ENCODE measurements at places on chromosomes 6 and 20.

DNA sequence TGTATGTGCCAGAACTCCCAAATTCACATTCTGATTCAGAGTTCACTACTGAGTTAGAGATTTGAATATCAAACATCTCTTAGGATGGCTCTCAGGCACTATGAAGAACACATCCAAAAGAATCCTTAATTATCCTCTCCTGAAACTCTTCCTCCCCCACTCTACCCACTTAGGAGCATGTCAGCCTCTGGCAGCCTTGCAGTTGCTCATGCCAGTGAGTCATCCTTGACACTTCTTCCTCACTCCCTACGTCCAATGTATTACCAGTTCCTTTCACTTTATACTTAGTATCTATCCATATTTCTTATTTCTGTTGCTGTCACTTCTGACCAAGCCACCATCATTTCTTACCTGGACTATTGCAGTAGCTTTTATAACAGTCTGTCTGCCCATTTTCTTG is 192.0 kb upstream of the IMPG1 start:
- no peak for DNase-seq

DNA sequence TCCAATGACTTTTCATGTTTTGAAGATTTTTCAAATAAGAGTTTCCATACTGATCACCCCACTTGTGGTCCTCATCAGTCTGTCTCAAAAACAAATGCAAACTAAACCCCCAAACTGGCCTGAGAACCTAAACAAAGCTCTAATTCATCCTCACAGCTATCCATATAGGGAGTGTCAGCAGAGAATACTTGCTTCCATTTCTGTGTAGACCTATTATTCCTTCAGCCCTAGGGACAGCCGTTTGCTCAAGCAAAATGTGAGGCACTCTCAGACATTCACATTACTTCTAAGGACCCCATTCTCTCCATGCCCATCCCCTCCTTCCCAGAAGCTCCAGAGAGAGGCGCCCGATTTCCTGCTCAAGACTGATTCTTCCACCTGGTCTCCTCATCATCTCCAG is 24.6 kb downstream of the DNAAF9 start:
- DNase-seq, result no peak

GRCh38 chr20:41344477-41344876 is 3.9 kb downstream of the LPIN3 start:
- no peak for DNase-seq

DNA sequence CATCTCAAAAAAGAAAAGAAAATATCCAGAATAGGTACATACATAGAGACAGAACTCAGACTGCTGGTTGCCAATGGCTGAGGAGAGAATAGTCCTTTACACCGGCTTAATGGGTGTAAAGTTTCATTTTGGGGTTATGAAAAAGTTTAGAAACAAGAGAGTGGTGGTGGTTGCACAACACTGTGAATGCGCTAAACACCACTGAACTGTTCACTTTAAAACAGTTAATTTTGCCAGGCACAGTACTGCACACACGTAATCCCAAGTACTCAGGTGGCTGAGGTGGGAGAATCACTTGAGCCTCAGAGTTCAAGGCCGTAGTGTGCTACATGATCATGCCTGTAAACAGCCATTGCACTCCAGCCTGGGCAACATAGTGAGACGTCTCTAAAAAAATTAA is 7.6 kb downstream of the ILRUN start:
- no peak for DNase-seq

DNA sequence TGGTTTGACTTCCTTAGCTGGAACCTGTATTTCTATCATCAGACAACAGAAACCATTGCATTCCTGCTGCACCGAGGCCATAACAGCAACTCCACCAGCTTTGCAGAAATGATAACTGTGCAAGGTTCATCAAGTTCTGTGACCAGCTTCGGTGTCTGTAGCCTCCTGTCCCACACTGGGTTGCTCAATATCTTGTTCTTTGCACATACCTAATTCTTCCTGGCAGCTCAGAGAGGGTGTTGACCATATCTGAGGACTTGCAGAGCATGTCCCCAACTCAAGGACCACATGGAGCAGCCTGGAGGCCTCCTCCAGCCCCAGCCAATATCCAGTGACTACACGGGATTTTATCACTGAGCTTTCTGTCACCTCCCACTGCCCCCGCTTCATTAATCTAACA is 59.3 kb upstream of the SCAF8 start:
- no peak for DNase-seq

GRCh38 chr6:33874136-33874760 is 70.4 kb upstream of the MLN start:
- DNase-seq, result no peak

GRCh38 chr20:21739161-21739560 is 33.7 kb downstream of the PAX1 start:
- DNase-seq, result no peak

DNA sequence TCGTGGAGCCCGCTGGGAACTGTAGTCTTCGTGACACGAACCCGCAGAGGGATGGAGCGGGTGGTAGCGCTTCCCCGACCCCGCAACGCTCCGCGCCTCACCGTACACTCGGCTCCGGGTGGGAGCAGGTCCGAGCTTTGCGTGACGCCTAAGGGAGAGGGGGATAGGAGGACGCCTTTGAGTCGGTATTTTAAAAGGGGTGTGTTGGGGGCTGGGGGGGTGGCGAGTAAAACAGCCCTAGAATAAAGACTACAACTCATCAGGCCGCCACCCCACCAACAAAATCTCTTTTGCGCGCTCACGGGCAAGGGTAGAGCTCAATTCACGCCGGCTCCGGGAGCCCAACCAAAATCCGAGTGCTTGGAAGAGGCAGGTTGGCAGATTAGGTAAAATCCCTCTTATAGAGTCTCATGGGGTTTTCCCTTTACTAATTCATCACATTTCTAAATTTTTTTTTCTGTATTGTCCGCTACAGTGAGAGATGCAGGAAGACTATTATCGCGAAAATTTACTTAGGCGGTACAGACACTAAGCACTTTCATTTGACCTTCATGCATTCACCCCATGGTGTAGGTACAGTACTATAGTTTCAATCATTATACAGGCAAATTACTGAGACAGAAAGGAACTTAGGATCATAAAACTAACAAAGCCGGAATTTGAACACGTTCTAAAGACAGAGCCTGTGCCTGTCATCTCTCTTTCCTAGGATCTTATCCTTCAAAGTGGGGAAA is 706 bp upstream of the SNX14 start:
- peak; percentile 6 for DNase-seq

DNA sequence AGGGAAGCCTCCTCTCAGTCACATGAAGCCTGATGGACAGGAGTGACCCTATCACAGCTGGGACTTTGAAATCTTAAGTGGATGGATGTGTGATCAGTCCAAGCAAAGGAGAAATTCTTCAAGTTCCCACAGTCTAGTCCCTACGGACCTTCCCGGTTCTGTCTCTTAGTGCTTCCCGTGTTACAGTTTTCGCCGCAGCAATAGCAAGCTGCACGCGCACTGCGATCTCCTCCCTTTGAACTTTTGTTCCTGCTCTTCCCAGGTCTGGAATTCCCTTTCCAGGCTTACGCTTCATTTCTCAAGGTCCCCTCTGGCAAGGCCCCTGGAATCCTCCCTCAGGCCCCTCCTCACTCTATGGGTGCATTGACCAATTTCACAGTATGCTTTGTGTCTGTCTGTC is 89.2 kb downstream of the VEGFA start:
- no peak for DNase-seq

All from H54 (cell line).